ENCODE measurements at places on chromosomes 7 and 10.

- no peak for DNase-seq
These were observed 71.2 kb upstream of the DUSP5 start for GRCh38 chr10:110426294-110427181.

GRCh38 chr7:20222219-20222828, 5.1 kb upstream of the MACC1 start:
- DNase-seq, result no peak

GRCh38 chr10:124281666-124282065, 137.1 kb downstream of the OAT start:
- no peak for DNase-seq

GRCh38 chr7:154569916-154570315, 433.0 kb downstream of the PAXIP1 start:
- no peak for DNase-seq

DNA sequence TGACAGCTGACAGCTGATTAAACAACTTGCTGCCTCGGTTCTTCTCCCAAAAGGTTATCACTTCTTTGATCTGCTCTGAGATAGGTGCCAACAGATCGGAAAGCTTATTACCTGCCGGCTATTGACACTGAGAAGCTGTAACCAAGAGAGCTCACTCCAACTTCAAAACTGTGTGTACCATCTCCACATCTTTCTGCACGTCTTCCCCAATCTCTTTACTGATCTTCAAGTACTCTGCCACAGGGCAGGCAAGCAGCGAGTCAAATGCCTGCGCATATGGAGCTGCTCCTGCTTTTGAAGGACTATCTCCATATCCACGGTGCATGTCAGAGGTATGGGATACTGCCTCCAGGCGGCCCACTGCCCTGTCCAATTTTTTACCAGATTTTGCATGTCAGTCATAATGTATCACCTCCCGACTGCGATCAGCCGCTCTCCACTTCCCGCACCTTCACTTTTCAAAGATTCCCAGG, 352 bp upstream of the ZNF485 start:
- DNase-seq, result no peak

GRCh38 chr7:150947761-150948651, 30.1 kb downstream of the KCNH2 start:
- no peak for DNase-seq

GRCh38 chr10:100009283-100009792, 409 bp downstream of the DNMBP start:
- peak; percentile 23 for DNase-seq

DNA sequence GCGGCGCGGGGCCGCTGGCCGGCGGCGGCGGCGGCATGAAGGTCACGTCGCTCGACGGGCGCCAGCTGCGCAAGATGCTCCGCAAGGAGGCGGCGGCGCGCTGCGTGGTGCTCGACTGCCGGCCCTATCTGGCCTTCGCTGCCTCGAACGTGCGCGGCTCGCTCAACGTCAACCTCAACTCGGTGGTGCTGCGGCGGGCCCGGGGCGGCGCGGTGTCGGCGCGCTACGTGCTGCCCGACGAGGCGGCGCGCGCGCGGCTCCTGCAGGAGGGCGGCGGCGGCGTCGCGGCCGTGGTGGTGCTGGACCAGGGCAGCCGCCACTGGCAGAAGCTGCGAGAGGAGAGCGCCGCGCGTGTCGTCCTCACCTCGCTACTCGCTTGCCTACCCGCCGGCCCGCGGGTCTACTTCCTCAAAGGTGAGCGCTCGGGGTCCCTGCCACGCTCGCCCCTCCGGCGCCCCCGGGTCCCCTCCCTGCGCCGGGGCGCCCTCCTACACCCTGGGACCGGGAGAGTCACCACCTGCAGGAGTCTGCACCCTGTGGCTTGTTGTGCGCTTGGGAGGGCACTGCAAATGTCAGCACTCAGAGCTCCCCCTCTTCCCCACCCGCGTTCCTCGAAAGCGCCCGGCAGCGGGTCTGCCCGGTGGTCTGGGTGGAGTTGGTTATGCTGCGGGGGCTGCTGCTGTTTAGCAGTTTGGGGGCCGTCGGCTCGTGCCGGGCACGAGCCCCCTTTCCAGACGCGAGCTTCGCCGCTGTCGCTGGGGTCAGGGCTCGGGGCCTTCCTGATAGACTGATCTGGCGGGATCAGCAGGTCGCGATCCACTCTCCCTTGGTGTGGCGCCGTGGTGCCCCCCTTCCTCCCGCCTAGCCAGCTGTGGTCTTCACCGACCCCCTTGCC, 627 bp downstream of the DUSP5 start:
- DNase-seq, result peak; percentile 45

GRCh38 chr10:5566614-5567013, 41.9 kb downstream of the CALML3 start:
- no peak for DNase-seq

DNA sequence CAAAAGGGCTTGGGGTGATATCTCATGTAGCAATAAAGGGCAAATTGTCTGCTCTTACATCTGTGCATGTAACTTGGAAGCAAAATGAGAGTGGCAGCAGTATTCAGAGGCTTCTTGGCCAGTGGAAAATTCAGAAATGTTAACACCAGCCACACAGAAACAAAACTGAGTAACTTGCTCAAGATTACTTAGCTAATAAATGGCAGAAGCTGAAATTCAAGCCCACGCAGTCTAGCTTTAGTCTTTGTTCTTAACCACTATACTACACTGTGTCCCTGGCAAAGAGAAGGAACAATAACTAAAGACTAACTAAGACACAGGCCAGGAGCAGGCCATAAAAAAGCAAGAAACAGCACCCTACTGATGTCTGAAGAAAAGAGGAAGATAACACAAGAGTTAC, 185.9 kb upstream of the ASAH2 start:
- no peak for DNase-seq

GRCh38 chr10:61850376-61850775, 51.1 kb upstream of the ARID5B start:
- DNase-seq, result no peak

- no peak for DNase-seq
These were observed 46.3 kb upstream of the HBP1 start for GRCh38 chr7:107122486-107122911.

Measured in T-helper 1 cell (primary cell).